ENCODE measurements at places on chromosomes 12 and 14.

- DNase-seq, result no peak
These were observed 11.3 kb downstream of the KMT5A start for GRCh38 chr12:123395236-123395635.

DNA sequence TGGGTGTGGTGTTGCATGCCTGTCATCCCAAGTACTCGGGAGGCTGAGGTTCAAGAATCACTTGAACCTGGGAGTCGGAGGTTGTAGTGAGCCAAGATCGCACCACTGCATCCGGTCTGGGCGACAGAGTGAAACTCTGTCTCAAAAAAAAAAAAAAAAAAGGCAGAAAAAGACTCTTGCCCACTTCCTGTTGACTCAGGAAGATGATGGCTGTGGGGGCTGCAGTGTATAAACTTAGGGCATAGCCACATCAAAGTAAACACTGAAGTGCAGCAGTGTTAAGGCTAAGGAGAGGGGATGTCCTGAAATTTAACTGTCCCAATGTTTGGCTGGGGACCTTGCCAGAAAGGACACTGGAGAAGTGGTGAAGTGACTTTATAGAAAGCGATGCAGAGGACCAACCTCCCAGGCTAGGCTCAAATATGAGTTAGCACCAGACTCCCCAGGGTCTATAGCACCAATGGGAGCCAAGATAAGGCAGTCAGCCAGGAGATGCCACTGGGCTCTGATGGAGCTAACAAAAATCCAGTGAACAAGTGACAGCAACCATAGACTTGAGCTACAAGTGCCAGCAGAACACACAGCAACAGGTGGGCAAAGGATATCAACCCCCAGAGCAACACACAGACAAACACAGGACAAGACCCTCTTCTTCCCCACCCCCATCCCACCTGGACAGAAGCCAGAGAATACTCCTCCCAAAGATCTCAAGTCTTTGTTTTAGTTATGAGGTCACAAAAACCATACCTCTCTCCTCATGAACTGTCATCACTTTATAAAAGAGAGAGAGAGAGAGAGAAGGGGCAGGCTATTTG lies 28.0 kb downstream of the NELL2 start:
- no peak for DNase-seq

DNA sequence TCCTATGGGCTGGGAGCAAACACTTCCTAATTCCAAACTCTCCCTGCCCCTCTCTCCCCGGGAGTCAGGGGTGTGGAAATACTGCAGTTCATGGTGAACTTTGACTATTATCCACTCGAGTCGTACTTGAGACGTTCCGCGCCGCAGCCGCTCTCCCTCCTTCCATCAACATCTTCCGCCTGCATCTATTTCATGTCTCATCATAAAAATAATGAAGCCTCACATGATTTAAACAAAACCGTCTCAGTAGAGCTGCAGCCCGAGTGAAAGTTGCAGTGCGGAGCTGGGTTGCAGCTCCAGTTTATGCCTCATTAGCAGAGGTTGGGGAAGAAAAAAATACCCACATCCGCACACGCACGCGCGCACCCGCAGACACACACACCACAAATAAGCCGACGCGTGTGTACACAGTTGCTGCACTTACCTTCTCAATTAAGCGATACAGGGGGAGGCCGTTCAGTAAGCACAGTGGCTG lies 283 bp downstream of the LMO3 start:
- no peak for DNase-seq

DNA sequence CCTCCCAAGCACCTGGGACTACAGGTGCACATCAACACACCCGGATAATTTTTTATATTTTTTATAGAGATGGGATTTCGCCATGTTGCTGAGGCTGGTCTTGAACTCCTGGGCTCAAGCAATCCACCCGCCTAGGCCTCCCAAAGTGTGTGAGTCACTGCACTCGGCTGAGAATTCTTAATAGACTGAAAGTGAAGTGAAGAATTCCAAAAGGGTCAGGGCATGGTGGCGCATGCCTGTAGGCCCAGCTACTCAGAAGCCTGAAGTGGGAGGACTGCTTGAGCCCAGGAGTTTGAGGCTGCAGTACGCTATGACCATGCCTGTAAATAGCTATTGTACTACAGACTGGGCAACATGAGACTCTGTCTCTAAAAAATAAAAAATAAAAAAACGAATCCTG lies 43.7 kb downstream of the TCHP start:
- no peak for DNase-seq

DNA sequence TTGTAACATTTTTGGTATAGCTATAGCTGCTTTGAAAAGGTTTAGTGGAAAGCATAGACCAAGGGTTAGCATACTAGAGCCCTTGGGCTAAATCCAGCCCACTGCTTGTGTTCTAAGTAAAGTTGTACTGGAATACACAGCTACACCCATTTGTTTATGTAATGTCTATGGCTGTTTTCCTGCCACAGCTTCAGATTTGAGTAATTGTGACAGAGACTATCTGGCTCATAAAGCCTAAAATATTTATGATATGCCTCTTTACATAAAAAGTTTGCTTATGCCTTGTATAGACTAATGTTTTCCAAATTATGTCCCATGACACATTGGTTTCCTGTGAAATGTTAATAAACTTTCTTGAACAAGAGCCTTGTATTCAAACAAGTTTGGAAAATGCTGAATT lies 234.8 kb upstream of the ATP2B1 start:
- DNase-seq, result no peak

DNA sequence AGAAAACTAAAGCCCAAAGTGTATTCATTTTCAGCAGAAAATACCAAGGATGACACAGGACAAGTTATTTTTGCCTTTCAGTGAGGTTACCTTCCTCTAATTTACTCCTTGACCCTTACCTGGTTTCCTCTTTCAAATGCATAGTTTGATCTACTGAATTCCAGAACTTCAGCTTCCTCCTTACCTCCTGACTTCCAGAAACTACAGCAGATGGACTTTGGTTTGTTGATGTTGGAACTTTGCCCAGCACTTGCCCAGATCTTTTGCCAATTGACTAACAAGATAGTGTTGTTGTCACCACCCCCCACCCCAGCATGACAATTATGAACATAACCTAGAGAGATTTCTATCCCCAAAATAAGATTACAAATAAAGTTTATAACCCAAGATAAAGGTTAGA lies 63.2 kb downstream of the NAV3 start:
- DNase-seq, result no peak

- no peak for DNase-seq
These were observed 1.7 kb upstream of the KLC1 start for GRCh38 chr14:103627073-103628025.

- DNase-seq, result no peak
These were observed 27.6 kb downstream of the KRT8 start for GRCh38 chr12:52877242-52877641.

DNA sequence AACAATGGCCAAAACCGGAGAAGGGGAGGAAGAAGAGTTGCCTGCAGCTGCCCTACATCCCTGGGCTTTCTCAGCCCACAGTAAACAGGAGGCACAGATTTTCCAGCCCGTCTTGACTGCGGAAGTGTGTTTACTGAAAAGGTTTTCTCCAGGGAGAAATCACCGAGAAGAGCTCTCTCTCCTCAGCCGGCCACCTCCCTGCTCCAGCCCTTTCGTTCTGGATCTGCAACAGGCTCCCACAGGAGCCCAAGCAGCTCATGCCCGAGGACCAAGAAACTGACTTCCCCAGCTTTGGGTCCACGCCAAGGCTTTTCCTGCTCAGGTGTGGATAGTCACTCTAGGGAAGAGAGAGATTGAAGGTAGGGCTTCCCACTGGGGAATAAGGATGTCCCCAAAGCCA lies 61.7 kb downstream of the BCL11B start:
- no peak for DNase-seq

DNA sequence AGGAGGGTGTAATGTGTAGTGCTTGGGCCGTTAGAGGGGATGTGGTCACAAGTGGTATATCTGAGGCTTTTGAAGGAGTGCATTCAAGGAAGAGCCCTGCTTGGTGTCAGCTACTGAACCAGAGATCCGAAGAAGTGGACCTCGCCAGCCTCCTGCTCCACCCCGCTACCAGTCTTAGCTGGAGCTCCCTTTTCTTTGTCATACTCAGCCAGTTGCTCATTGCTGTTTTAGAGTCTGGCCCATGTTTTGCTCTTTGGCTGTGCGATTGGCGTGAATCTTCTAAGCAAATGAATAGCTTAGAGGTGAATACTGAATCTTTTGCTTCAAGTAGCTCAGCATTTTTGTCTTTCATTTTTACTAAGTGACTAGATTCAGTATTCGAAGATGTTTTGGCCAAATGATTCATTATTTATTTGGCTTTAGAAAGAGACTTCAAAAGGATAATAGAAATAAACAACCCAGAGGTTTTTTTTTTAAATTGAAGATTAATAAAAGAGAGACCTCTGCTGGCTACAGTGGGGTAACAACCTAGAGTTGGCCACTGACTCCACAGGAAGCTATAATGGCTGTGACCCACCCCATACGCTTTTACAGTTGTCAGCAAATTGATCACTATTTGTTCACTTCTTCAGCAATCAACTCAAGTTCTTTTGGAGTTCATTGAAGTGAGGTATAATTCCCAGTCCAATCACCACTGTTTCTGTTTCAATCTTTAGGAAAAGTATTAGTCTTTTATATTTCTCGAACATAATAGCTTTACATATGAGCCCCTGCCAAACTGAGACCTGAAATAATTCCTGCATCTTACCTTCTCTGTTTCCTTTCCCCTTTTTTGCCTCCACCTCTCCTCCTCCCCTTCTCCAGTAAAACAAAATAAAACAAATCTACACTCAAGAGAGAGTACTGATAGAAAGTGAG lies 19.9 kb downstream of the CDKN1B start:
- no peak for DNase-seq

- no peak for DNase-seq
These were observed 91.9 kb downstream of the RAD52 start for GRCh38 chr12:857611-858010.

- DNase-seq, result no peak
These were observed 242.0 kb downstream of the BMP4 start for GRCh38 chr14:53714495-53715192.

- no peak for DNase-seq
These were observed 10.2 kb downstream of the BAG5 start for GRCh38 chr14:103552011-103552845.

DNA sequence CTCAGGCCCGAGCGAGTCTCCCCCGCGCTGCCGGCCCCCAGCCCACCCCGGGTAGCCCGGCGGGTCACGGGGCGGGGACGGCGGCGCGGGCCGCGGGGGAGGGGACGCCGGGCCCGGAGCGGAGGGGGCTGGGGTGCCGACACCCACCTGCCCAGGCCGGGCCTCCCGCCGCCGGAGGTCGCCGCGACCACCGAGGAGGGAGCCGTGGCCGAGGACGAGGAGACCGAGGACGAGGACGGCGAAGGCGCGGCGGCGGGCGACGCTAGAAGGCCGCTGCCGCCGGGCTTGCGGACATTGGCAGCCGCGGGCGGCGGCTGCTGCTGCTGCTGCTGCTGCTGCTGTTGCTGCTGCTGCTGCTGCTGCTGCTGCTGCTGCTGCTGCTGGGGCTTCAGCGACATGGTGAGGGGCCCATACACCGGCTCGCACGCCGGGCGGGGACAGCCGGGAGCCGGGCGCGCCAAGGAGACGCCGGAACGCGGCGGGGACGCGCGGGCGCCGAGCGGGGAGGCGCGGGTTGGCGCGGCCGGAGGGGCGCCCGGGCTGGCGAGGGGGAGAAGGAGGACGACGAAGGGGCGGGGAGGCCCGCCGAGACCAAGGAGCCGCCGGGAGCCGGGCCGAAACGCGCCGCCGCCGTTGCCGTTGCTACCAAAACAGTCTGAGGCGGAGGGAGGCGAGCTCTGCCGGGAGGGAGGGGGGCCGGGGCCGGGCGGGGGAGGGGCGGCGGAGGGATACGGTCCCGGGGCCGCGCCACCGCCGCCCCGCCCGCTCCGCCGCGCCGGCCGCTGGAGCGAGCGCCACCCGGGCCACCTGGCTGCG lies at the start of gene ATXN2:
ATXN2 (minus strand) TSS at position 679 of the 816 bp plus-strand sequence; CDS start at position 398, 281 bp downstream.
- peak; percentile 58 for DNase-seq

DNA sequence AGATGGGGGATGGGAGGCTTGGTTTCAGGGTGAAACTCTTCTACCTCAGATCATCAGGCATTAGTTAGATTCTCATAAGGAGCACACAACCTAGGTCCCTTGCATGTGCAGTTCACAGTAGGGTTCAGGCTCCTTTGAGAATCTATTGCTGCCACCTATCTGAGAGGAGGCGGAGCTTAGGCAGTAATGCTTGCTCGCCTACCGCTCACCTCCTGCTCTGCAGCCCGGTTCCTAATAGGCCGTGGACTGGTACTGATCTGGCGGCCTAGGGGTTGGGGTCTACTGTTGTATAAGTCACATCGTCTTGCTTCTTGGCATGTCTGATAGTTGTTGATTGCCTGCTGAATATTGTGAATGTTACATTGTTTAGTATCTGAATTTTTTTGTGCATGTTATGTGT lies 12.2 kb downstream of the SCYL2 start:
- no peak for DNase-seq

DNA sequence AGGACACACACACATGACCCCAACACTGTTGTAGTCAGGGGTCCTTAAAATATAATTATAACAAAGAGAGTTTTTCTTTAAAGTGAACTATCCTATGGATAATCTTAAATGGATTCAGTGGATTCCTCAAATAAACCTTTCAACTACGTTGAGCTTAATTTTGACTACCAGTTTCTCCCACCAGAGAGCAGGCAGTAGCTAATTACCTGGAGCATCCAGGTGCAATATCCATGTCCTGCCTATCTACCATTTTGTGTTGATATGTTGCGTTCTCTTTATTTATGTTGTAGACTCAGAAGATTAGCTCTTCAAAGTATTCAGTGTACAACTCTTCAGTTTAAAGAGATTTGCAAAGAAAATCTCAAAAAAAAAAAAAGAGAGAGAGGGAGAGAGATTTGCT lies 127.2 kb upstream of the GZMB start:
- DNase-seq, result no peak

- DNase-seq, result no peak
These were observed 807.8 kb upstream of the FOXG1 start for GRCh38 chr14:27958757-27959156.

DNA sequence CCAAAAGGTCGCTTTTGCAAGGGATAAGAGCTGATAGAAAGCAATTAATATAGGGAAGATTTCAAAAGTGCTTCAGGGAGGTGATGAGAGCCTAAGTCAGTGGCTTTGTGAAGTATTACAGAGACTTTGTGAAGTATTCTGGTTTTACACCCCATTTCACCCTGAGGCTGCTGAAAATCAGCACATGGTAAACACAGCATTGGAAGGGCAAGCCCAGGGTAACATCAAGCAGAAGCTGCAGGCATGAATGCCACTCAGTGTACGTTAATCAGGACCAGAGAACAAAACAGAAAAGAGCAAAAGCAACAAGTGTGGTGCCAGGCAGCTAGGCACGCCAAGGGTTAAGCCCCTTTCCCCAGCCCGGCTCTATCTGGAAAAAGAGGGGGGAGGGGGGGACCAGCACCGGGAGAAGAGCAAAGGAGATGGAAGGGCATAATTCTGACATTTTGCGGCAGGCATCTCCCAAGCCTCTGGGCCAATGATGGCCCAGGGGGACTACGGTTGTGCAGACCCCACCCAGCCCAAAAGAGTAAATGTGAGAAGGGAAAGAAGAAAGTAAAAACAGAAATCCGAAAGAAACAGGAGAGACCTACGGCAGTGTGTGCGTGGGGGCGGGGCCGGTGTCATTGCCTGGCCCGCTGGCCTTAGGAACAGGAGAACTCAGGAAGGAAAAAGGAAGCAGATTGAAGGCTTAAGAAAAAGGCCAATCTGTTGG lies 58.9 kb downstream of the DHRS2 start:
- peak; percentile 63 for DNase-seq

GRCh38 chr12:5242440-5242839 lies 189.5 kb upstream of the NTF3 start:
- DNase-seq, result no peak

- DNase-seq, result no peak
These were observed 311 bp upstream of the LGR5 start for GRCh38 chr12:71439362-71439612.
